Stimulated activated CD4-positive, alpha-beta T cell treated with anti-CD3 and anti-CD28 coated beads, Interleukin-1b, Interleukin-23, amount 100 ng/mL, for 1 hour (primary cell): ENCODE measurements at places on chromosomes 7 and 10.

- DNase-seq, result no peak
Measured at GRCh38 chr7:39375047-39375873, 190.9 kb upstream of the YAE1 start.

DNA sequence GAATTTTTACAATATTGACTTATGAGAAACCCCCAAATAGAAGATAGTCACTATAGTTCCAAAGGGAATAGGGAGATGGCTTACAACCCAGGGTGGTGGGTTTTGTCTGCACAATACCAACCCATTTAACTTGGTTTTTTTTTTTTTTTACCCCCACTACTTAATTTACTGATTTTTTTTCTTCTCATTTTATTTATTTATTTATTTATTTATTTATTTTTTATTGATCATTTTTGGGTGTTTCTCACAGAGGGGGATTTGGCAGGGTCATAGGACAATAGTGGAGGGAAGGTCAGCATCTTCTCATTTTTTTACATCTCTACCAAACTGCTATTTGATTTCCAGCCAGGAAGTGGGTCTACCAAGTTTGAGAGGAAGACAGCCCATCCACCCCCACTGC lies 77.9 kb downstream of the FAM204A start:
- no peak for DNase-seq

DNA sequence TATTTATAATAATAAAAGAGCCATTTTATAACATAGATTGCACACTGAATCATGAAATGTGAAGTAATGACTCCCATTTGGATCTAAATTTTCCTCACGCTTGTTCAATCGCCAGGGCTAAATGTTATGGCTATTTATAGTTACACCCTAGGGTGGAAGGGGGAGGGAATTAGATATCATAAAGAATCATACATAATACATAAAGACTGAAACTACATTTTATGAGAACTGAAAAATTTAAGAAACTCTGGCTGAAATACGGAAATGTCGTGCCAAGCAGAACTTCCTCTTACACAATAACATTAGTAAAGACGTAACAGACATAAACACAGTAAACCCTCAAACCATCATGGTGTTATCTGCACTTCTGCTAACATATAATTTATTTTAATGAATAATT lies 327.5 kb upstream of the PHF14 start:
- DNase-seq, result no peak

DNA sequence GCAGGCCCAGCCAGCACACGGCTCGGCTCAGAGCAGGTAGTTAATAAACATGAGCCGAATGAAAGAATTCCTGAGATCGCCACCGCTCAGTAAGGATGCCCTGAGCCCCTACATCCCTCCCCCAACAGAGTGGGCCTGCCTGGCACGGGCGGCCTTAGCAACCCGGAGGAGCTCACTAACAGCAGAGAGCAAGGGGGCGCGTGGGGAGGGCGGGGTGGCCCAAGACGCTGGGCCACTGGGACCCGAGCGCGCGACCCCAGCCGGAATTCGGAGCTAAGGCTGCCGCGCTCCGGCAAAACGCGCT lies 403 bp upstream of the ENO4 start:
- no peak for DNase-seq

- no peak for DNase-seq
Measured at GRCh38 chr7:107327986-107328569, 141.8 kb upstream of the GPR22 start.

GRCh38 chr10:110407301-110408170 lies 90.2 kb upstream of the DUSP5 start:
- DNase-seq, result no peak

- DNase-seq, result no peak
Measured at GRCh38 chr10:93059975-93060886, at the start of gene CYP26C1. Gene CYP26C1, plus strand, starts transcription at chr10:93060798. Its CDS starts 466 bp downstream, at chr10:93061264.

DNA sequence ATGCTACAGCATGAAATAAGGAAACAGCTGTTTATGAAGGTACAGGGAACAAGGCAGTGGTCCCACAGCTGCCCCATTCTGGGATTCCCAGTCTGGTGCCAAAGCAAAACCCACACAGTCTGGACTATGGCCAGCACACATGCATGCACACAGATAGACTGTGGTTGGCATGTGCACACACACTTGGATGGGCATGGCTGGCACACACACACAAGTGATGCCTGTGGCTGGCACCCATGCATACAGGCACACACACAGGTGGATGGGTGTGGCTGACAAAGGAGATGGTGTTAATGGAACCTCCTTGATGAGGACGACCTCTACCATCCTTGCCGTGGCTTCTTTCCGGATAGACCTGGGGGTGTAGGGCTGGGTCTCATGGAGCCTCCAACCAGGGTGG lies 114.0 kb upstream of the LYZL2 start:
- no peak for DNase-seq

- no peak for DNase-seq
Measured at GRCh38 chr10:72306215-72306760, 32.6 kb downstream of the DDIT4 start.

- no peak for DNase-seq
Measured at GRCh38 chr10:76388321-76389023, 957.0 kb downstream of the LRMDA start.

- no peak for DNase-seq
Measured at GRCh38 chr10:89309156-89310055, 7.6 kb downstream of the IFIT2 start.

- no peak for DNase-seq
Measured at GRCh38 chr10:109937460-109938065, 14.3 kb upstream of the XPNPEP1 start.

- no peak for DNase-seq
Measured at GRCh38 chr10:88113657-88114272, 250.3 kb downstream of the PTEN start.

GRCh38 chr7:101094376-101094775 lies 9.1 kb downstream of the TRIM56 start:
- DNase-seq, result no peak

- DNase-seq, result no peak
Measured at GRCh38 chr10:101065481-101066145, 3.8 kb downstream of the KAZALD1 start.

DNA sequence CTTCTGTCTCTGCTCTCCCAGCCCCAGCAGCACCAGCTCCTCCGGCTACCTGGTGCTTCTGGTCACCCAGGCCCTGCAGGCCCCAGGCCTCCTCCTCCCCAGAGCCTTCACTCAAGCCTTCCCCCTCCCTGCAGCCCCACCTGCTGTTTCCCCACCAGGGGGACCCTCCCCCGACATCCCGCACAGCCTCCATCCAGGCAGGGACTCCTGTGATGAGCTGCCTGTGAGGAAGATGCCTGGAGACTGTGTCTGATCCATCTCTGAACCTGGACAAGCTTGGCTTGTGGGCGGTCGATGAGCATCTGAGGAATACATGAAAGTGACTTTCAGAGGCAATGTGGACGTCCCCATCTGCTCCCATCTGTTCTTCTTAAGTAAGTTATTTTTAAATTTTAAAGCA lies 45.0 kb downstream of the RAMP3 start:
- no peak for DNase-seq

- DNase-seq, result no peak
Measured at GRCh38 chr7:151435971-151436370, 4.0 kb downstream of the CRYGN start.

GRCh38 chr7:71752171-71752935 lies 620.4 kb downstream of the GALNT17 start:
- DNase-seq, result no peak

DNA sequence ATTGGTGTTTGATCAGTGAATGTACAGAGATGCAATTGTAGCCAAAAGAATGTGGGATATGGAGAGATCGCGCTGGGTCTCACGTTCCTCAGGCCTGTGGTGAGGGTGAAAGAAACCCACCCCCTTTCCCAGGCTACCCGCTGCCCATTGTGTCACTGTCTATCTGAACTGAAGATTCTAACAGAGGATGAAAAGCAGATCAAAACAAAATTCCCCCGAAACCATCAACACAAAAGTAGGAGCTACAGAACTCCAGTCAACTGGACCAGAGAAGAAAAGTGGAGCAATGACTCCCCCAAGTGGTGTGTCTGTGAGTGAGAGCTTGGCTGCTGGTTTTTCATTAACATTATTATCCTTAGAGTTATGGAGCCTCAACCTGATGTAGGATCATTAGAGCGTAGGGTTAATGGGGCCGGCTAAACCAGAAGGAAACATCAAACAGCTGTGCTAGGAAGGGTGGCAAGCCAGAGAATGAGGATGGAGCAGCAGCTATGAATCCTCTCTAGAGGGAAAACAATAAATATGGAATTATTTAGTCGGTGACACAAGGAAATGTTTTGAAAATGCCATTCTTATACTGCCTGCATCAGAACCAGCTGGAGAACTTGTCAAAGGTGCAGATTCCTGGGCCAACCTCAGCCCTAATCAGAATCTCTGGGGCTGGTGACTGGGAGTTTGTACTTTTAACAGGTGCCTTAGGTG lies 38.3 kb downstream of the AKR1B1 start:
- DNase-seq, result no peak

DNA sequence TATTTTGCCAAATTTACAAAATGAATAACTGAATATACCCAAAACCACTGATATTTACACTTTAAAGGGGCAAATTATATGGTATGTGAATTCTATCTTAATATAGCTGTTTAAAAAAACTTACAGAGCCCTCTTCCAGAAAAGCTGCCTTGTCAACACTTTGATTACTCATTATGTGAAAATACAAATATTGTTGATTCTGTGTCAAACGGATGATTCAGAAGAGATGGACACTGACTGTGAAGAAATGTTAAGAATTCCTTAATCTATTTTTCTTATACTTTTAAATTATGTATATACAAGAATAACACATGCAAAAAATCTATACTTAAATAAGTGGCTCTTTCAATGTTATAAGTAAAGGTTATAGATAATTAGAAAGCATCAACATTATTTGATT lies 41.5 kb downstream of the SMURF1 start:
- DNase-seq, result no peak

DNA sequence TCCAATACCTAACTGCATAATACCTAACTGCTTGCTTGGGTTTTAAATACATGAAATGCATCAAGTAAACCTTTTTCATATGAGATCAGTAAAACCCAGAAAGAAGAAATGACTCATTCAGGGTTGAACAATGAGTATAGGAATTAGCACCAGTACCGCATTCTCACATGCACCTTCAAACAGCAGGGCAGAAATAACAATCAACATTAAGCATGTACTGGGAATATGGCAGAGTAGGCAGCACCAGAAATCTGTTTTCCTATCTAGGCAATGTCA lies 850.3 kb upstream of the SORCS1 start:
- DNase-seq, result no peak

- DNase-seq, result no peak
Measured at GRCh38 chr10:113524539-113525490, 28.0 kb upstream of the HABP2 start.

DNA sequence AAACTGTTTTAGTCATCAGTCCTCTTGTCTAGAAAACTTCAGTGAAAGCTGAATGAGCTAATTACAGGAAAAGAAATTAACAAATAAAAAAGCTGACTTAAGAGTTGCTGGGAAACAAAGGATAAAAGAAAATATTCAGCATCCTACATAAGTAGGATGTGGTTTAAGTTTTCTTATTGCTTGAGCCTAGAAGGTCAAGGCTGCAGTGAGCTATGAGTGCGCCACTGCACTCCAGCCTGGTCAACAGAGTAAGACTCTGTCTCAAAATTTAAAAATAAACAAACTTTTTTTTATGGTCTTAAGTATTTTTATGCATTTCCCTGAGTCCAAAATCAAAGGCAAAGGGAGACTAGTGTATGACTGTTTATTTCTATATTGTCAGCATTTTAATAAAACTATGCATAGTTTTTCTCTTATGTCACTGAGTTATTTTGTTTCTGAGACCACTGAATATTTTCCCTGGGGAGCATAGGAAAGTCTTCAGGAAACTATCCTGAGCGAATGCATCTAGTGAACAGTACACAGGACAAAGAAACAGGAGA lies 40.0 kb upstream of the LRRN3 start:
- DNase-seq, result no peak

DNA sequence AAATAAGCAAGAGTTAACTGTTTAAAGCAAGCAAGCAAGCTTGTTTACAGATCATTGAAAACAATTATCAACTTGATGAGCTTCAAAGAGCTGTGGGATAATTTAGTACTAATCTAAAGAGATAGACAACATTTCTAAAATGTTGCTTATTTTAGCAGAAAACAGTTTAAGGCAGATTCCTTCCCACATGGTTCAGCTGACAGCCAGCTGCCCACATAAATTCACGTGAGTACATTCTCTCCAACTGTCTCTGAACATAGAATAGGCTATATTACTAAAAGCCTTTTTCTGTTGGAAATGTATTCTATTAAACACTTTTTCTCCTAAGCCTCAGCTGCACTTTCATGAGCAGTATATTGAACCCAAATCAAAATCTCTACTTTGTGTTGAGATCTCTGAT lies 174.1 kb downstream of the LRRN3 start:
- DNase-seq, result no peak

DNA sequence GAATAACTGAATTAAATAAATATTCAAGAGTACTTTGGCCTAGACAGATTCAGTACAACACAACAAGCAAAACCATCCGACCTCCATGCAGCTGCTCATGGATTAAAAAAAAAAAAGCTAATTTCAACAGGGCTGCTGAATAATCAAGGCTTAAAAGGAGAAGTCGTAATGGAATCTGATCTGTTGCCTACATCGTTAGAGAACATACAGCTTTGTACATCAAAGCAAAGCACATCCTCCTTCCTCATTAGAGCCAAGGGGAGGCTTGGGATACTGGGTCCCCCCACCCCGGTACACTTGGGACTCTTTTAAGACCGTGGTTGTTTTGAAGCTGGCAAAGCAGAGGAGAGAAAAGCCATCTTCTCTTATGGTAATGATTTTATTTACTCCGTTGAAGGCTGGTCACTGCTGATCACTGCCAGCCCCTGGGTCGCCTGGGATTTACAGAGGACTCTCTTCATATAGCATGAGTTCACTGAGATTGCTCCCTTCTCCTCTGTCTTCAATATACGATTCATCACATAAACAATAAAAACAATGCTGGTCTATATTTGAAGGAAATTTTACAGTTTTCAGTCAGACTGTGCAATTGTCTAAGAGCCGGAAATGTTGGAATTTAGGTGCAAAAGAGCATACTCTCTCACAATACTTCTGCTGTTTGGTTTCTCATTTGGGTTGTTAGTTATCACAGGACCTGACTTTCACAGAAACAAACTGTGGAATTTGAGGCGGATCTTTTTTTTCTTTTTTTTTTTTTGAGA lies 148.8 kb downstream of the FAM107B start:
- no peak for DNase-seq
